ENCODE measurements at places on chromosomes 6 and 20.

- no peak for DNase-seq
Observed at GRCh38 chr20:44211177-44212039, 837 bp upstream of the OSER1 start.

GRCh38 chr6:83365931-83366330 lies 64.9 kb downstream of the ME1 start:
- DNase-seq = no peak

DNA sequence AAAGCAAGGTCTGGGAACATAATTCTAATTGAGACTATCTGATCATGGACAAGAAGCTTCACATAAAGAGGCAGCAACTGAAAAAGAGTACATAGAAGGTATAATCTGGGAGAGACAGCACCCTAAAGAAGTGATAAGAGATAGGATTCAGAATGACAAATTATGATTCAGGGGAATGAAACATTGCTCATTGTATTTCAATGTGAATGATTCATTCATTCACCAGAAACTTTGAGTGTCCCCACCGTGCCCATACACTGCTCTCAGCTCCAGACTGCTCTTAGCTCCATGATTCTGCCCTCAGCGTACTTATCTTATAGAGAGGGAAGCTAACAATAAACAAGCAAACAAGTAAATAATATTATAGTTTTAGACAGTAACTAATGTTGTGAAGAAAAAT lies 329.3 kb upstream of the IRAK1BP1 start:
- no peak for DNase-seq

DNA sequence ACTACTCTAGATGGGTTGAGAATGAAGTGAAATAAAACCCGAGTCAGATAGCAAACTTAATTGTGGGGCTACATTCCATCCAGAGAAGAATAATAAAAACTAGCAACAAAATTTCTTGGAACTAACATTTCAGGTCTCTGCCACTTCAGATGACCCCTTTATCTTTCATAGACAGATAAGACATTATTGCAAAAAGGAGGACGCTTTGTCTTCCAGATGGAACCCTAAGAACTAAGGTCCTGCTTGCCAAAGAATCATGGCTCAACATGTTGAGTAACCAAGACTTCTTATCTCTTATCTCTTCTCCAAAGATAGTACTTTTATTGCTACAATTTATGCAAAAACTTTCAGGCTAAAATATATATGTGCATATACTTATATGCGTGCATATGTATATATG lies 221.1 kb upstream of the PREP start:
- no peak for DNase-seq

DNA sequence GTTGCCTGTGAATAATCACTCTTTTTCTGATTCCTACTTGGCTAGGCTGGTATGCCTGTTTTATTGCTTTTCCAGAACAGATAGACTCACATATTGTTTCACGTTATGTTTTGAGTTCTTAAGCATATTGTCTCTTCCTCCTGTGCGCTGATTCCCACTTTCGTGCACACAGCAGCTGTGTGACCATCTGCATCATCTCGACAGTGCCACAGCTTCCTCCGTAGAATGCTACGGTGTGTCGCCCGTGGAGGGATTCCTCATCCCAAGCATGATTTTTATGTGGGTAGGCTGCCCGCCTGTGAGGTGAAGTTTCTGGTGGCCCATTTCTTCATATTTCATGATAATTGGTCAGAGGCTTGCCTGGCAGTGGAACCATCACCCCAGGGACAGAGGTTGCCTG lies 31.8 kb downstream of the PLCB4 start:
- DNase-seq = peak; percentile 46

DNA sequence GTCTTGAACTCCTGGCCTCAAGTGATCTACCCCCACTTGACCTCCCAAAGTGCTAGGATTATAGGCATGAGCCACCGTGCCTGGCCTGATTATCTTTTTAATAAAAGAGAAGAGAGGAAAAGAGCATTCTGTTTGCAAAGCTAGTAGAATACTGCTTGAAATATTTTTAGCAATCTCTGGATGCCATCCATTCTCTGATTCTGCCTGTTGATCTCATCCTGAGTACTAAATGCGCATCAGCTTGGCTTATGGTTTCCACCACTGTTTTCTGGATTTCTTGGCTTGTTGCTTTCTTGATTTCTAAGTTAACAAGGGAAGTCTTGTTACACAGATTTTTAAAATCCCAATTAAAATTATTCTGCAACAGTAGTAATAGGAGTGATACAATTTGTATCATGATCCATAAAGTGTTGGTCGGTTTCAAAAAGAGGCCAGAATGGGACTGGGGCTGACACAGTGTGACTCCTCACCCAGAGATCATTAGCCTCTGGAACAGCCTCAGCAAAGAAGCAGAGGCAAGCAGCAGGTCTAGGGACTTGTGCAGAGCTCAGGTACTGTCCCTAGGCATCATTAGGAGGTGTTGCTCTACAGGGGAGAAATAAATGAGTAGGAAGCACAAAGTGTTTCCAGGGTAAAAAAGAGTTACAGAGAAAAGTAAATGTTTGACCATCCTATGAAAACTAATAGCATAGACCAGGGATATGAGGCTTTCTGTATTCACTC lies 17.8 kb upstream of the SLC16A10 start:
- no peak for DNase-seq

All from NCI-H1694 treated with DMSO at 0.1 percent for 48 hours (cell line).